ENCODE measurements at places on chromosomes 5 and 9. TPM values are rescaled to one million over a fixed set of nuclear protein-coding genes. Genes with fewer than 3 reads are reported as not detected.

GRCh38 chr5:131266370-131267060 lies 2.7 kb downstream of the CDC42SE2 start:
- no peak for DNase-seq

DNA sequence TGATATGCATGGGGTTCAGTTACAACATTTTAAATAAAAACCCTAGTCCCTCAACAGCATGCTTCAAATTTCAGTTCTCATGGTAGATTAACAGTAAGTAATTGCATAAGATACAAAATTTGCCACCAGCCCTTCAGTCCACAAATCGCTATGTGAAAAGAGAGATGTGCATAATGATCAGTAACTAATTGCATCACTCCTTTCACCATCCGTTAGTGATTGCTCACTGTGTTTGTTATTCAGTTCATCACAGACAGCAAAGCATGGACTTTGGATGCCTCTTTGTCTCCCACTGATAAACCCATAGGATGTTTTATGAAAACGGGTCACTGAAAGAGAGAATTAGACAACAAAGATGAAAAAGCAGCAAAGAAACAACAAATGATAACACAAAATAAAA lies 103.2 kb downstream of the MCTP1 start:
- DNase-seq: no peak

Gene CCL21
- polyA plus RNA-seq: not detected

DNA sequence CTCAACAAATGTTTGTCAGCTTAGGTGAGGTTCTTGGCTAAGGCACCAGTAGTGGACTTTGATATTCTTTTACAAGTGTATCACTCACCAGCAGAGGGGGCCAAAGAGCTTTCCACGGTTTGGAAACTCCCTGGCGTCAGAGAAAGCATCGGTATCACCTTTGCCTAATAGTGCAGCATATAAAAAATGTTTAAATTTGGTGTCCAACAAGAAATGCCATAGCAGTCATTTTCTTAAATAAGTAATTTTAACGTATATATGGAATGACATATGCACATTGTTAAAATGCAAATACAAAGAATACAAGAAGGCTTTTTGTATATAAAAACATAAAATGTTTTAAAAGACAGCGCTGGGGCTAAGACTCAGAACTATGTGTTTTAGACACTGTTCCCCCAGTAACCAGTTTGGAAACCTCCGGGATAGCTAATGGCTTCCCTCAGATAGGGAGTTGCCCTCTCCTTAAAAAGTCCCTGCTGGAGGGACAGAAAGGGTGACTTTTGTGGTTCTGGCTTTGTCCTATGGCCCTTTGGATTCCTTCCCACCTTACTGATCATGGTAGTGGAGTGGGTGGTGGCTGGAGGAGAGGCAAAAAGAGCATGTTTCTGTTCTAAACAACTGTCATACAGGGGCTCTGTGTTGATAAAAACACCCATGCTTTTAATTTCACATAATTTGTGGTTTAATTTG lies 124.6 kb downstream of the GPBP1 start:
- DNase-seq: peak; percentile 34

GRCh38 chr9:120944434-120944843 lies 17.8 kb upstream of the TRAF1 start:
- DNase-seq: peak; percentile 96

- peak; percentile 35 for DNase-seq
Measured at GRCh38 chr9:1979741-1980367, 35.3 kb upstream of the SMARCA2 start.

Gene DMRT3
- not detected for polyA plus RNA-seq

DNA sequence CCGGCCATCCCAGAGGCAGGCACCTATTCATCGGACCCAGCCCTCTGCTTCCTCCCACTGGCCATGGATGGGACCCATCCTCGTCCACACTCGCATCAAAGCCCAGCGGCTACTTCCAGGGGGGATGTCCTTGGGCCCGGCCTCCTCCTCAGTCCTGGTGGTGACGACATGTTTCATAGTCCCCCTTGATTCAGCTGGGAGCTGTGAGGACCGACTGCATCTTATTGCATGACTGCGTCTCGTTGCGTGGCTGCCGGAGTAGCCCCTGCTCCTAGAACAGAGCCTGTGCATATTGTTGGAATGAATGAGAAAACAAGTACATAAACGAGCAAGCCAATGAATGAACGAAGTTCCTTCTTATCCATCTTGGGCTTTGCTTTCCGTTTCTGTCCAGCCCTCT lies 12.8 kb downstream of the NCS1 start:
- DNase-seq: no peak

DNA sequence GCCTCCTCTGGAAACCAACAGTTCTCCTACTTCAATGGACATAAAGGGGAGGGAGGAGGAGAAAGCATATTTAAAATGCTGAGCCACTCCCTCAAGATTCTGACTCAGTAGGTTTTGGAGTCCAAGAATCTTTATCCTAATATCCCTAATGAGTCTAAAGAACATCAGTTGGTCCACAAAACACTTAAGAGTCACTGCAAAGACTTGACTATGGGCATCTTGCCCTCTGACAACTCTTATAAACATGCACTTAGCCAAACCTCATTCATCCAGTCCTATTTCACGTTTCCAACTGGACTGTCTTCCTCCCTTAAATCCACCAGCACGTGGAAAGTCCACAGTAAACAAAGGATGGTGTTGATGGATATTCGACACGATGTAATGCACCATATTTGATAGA lies 172.5 kb downstream of the FAM114A2 start:
- DNase-seq: no peak

- no peak for DNase-seq
Measured at GRCh38 chr5:41600731-41601130, 90.3 kb upstream of the PLCXD3 start.

DNA sequence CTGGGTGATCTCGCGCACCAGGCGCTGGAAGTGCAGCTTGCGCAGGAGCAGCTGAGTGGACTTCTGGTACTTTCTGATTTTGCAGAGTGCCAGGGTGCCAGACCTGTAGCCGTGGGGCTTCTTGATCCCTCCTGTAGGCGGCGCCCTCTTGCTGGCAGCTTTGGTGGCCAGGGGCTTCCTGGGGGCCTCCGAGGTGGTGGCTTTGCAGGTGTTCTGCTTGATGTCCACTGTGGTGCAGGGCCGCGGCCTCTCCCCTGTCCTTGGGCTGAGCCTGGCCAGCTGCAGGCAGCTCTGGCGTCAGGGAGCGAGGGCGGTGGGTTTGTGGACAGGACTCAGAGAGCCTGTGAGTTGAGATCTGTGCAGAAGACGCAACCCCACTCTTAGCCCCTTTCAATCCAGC lies 36.1 kb downstream of the TAF11L14 start:
- no peak for DNase-seq

DNA sequence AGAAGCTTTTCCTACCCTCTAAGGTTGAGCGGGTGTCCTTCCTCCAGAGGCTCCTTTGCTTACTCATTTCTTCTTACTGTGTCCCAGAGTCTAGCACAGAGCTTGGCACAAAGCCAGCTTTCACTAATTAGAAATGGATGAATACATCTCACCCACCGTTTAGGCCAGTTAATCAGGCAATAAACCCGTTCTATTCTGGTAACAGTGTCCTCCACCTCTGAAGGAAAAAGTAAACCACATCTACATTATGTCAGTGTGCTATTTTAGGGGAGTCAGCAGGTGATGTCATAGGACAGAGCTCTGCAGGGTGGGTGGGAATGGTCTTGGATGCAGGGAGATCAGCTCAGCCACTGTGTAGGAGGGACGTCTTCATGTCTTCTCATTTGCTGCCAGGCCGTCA lies 109.2 kb downstream of the OSTF1 start:
- no peak for DNase-seq

Gene CKMT2
- 1.2 TPM for polyA plus RNA-seq

Gene SPATA31C1
- polyA plus RNA-seq: not detected

Gene NUTM2G
- 0.12 TPM for polyA plus RNA-seq

GRCh38 chr5:126235628-126236027 lies 187.6 kb upstream of the GRAMD2B start:
- no peak for DNase-seq

Measured in GM12878 (cell line).